ENCODE measurements at places on chromosomes 2 and 18.

DNA sequence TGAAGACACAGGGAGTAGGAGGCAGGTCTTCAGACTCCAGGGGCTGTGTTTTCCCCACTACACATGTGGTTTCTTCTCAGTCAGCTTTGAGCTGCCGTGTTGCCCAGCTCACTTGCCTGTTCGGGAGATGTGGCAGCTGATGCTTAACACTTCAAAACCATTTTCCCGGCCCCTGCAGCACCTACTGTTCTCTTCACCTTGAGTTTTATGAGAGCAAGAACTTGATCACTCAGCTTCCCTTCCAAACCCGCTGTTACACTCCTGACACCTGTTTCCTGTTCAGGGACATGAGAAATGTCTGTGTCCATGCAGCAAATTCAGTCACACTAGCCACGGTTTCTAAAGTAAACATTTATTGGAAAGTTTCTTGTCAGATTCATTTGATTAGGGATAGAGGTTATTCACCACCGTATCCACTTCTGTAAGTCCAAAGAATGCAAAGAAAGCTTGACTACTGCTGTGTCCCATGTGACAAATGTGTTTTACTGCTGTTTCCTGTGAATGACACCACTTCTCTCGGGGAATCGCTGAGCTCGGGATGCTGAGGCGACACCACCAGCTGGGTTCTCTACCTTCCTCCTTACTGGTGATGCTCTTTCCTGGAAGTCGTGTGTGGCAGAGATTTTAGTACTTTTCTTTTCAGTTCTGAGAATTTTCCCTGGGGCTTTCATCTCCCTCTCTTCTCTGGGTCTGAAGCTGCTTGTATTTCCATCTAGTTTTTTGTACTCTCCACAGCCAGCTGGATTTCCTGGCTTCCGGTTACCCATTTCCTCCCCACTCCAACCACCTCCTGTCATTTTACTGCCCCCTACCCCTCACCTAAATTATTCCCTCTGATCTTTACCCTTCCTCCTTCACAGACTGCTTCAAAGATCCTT lies 91.7 kb downstream of the KLF7 start:
- DNase-seq = peak; percentile 70

DNA sequence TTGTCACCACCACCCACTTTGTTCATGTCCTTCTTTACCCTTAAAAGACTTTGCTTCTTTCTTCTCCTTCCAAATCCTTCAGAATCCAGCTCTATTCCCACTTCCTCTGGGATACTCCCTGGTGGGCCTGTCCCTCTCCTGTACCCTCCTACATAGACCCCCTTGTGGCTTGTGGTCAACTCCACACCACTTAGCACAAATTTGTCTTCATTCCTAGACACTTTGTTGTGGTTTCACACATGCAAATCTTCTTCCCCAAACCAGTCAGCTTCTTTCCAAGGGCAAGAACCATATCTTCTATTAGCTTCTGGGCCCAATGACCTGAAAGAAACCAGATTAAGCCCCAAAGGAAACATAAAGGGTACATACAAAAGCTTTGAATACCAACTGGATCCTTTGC lies 342.4 kb downstream of the TNS1 start:
- DNase-seq = no peak

DNA sequence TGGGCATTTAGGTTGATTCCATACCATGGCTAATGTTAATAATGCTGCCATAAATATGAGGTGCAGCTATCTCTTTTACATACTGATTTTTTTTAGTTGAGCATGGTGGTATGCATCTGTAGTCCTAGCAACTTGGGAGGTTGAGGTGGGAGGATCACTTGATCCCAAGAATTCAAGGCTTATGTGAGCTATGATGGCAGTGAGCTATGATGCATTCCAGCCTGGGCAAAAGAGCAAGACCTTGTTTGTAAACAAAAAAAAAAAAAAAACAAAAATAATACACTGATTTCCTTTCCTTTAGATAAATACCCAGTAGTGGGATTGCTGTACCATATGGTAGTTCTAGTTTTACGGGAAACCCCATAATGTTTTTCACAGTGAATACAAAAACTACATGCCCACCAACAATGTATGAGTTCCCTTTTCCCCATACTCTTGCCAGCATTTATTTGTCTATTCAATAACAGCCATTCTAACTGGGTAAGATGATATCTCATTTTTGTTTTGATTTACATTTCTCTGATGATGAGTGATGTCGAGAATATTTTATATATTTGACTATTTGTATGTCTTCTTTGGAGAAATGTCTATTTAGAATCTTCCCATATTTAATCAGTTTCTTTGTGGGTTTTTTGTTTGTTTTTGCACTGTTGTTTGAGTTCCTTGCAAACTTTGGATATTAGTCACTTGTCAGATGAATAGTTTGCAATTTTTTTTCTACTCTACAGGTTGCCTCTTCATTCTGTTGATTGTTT lies 281.0 kb upstream of the KYNU start:
- DNase-seq = no peak

DNA sequence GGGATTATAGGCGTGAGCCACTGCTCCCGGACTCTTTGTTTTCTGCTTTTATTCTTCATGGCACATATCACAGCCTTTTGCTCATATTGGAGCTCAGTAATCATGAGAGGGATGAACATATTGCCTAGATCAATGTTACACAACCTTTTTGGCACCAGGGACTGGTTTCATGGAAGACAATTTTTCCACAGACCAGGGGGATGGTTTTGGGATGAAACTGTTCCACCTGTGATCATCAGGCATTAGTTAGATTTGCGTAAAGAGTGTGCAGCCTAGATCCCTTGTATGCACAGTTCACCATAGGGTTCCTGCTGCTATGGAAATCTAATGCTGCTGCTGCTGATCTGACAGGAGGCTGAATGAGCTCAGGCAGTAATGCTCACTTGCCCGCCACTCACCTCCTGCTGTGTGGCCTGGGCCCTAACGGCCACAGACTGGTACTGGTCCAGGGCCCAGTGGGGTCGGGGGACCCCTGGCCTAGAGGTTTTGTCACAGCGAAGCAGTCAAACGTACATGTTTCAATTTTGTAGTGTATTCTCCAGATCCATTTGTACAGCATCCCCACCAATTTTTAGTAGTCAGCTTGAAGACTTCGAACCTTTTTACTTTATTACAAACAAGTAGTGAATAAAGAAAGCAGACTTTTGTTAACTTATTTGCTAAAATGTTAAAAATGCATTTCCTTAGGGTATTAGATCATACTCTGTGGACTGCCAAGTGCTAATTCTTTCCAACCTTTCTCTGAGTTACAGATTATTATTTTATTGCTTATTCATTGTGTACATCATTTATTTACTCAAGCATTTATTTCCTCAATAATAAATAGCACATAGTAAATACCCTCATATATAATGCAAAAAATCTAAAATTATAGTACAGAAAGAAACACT lies 6.2 kb downstream of the DAW1 start:
- no peak for DNase-seq

DNA sequence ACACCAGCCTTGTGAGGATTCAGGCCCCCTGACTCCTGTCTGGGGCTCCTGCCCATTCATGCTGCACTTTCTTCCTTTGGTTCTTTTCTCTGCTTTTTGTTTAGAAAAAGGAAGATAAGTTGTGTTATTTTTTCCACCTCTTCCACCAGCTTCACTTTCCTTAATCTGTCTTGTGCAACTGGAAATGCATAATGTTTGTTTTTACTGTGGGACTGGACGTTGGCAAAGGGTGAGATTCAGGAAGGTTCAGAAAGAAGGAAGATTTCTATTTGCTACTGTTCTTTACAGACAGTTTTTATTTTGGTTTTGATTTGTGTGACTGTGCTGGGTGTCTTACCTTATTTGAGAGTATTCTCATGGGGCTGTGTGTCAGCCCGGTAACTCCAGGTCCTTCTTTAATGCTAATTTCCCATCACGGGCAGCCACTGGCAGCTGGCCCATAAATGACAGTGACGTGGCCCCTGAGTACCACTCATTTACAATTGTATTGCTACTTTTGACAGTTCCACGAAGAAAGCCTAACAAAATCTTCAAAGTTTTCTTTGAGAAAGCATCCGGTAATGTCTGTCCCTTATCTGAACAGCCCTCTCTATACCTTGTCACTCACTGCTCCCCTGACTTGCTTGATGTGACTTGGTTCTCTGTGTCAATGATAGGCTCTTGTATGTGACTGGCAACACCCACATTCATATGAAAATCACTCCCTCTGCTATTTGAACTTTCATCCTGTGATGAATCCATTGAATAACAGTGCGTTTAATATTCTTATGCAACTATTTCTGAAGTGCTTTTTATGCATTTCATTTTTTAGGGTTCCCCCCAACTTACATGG lies 32.7 kb downstream of the RHBDD1 start:
- no peak for DNase-seq

- no peak for DNase-seq
These were observed 39.9 kb downstream of the IRS1 start for GRCh38 chr2:226759768-226760167.

DNA sequence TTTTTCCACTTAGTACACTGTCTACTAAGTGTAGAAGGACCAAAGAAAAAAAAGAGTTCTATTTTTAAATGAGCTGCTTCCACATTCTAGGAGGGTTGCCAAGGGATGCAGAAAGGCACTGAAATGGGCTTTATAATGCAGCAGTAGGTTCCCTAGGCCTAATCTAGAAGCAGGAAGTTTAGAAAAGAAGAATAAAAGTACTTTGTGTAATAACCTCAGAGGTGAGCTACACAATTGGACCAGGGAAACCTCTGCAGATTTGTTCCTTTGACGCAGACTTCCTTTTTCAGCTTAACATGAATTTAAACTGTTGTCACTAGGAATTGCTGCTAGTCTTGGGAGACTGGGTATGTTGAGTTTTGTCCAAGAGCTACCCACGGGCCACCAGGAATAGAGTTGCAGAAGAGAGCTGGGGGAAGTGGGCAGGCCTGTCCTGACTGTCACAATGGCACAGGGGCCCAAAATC lies 34.6 kb upstream of the RAB1A start:
- no peak for DNase-seq

- peak; percentile 41 for DNase-seq
These were observed 675 bp downstream of the FZD5 start for GRCh38 chr2:207768866-207769596.

DNA sequence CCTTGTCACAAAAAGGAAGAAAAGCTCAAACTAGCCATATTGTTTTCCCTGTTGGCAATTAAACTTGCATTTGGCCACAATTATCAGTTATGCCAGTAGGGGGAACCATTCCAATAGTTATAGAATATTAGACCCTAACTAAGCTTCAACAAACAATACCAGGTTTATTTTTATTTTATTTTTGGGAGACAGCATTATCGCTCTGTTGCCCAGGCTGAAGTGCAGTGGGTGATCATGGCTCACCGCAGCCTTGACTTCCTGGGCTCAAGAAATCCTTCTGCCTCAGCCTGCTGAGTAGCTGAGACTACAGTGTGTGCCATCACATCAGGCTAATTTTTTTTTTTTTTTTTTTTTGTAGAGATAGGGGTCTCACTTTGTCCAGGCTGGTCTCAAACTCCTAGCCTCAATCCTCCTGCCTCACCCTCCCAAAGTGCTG lies 102.1 kb downstream of the ATAD2B start:
- DNase-seq = peak; percentile 78

GRCh38 chr2:45698554-45698953 lies 47.1 kb downstream of the PRKCE start:
- DNase-seq = no peak

- DNase-seq = no peak
These were observed 37.6 kb downstream of the LMAN2L start for GRCh38 chr2:96702098-96702785.

- no peak for DNase-seq
These were observed 456.1 kb downstream of the LPIN1 start for GRCh38 chr2:12202313-12203075.
